Subcutaneous adipose tissue (tissue), 4 donors: ENCODE measurements at places on chromosomes 12 and 14. TPM values are rescaled to one million over a fixed set of nuclear protein-coding genes. Genes with fewer than 3 reads are reported as not detected.

KCNK13 gene
- total RNA-seq: 7.0 TPM

KRT77 gene
- not detected for total RNA-seq

GALNT8 gene
- total RNA-seq: 3.3 TPM

AICDA gene
- not detected for total RNA-seq

TMEM253 gene
- not detected for total RNA-seq
